Endothelial cell (in vitro differentiated cells): ENCODE measurements at places on chromosomes 13 and 19.

DNA sequence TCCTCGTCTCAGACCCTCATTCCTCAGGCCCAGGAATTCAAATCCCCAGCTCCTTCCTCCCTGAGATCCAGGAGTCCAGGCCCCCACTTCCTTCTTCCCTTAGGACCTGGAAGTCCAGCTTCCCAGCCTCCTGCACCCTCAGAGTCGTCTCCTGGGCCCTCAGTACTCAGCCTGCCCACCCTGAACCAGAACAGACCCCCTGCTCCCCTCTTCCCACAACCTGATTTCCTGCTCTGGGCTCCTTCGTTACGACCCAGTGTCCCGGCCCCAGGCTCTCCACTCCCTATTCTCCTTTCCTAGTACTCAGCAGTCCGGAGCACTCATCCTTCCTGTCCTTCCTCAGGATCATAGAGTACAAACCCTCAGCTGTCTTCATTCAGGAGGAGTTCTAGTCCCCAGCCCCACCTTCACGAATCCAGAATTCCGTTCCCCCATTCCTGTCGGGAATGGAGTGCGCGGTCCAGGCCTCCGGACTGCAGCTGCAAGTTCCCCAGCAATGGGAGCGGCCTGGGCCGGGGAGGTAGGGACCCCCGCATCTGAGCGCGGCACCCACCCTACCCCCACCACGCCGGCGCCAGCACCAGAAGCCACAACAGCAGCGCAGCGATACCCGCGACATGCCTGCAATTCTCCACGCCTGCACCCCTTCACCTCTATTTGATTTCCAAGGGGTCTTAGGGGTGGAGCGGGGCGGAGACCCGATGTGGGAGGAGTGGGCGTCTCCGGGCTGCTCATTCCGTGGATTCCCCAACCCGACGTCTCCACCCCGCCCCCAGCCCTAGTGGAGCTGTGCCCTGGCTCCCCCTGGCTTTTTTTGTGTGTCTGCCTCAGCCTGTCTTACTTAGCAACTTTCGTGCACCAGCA, 12.7 kb downstream of the EGLN2 start:
- DNase-seq: no peak

DNA sequence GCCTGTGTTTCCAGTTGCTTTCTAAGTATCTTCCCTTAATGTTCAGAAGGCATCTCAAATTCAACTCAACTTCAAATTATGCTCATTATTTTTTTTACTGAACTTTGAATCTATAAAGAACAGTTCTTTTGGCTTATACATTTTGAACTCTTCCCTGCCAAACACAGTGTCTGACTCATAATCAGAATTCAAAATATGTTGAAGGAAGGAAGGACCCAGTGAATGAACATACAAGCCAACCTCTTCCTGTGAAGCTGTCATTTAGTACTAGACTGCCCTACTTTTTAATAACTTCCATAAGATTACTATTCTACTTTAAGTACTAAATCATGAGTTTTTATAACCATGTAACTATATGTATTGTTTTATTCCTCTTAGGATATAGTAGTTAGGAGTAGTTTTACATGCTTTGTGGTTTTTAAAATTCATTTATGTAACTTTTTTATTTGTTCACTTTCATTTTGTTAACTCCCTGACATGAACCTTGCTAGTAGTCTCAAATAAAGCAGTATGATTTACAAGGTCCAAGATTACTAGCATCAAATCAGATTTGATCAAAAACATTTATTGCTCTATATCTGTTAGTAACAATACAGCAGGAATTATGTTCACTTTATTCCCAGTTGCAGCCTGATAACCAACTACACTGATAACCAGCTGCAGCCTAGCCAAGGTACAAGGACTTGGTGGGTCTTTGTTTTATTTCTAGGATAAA, 6.4 kb downstream of the NUDT15 start:
- no peak for DNase-seq

DNA sequence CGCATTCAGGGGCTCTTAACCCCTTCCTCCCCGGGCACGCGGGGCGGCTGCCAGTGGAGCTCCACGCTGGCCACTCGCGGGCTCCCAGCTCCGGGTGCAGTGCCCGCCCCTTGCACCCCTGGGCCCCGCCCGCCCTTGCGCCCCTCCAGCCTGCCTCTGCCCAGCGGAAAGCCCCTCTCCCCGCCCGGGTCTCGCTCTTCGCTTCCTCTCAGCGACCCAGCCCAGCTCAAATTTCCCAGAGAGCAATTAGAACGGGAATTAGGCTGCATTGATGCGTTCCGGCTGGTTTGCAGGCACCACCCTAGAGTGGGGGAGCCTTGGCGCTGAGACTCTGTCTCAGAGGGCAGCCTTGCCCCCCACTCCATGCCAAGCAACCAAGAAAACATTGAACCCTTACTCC, 1.8 kb upstream of the GSX1 start:
- no peak for DNase-seq

- DNase-seq: no peak
Observed at GRCh38 chr13:24006520-24007248, 109.4 kb upstream of the C1QTNF9B start.

GRCh38 chr13:69935043-69935442, 172.6 kb upstream of the ATXN8OS start:
- no peak for DNase-seq

GRCh38 chr13:40074338-40074737, 418.9 kb downstream of the COG6 start:
- no peak for DNase-seq

DNA sequence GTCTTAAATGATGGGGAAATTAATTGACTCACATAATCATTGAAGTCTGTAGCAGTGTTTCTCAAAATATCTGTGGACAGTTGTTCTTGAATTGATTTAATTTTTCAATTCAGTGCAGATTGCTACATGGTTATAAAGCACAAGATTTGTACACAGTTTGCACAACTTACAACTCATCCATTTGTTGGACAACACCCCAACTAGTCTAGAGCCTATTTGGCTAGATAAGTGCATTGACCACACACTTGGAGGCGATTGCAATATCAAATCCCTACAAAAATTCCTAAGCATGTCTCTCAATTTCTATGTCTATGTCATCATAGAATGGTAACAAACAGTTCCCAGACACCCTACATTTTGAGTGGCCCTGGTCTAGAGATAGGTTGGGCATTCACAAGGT, 48.0 kb upstream of the IPO5 start:
- no peak for DNase-seq

GRCh38 chr13:96223231-96223630, 133.3 kb downstream of the HS6ST3 start:
- no peak for DNase-seq

DNA sequence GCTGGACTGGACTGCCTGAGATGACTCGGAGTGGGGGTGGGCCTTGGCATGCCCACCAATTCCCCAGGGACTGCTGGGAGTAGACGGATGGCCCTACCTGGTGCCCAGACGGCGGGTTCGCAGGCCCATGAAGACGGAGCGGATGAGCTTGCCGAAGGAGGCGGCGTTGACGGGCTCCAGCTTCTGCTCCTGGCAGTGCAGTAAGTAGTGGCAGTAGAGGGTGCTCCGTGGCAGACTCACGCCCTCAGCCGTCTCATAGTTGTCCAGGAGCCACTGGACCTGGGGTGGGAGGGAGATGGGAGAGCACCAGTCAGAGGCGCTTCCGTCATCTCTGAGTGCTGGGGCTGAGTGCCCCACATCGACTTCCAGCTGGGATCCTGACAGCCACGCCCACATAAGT, 17.6 kb downstream of the DCAF15 start:
- no peak for DNase-seq

GRCh38 chr13:44373601-44374347, at the start of gene SERP2:
SERP2 (plus strand) TSS chr13:44373824; CDS start chr13:44374026, 202 bp downstream.
- DNase-seq: peak; percentile 18

DNA sequence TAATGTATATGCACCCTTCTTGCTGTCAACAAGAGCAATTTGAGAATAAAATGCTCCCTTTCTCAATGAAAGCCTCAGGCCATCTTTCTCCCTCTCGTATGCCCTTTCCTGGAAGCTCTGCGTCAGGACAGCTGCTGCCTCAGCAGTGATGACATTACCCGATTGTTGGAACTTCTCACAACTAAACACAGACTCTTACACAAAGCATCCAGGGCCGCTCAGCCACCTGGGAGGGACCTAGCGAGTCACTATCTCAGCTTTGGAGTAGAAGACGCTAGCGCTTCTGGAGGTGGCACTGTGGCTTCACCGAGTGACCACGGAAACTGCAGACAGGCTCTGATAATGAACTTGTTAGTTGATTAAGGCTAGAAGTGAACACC, 153.2 kb upstream of the SOX1 start:
- no peak for DNase-seq

GRCh38 chr19:57599377-57599760, 316 bp upstream of the ZNF530 start:
- DNase-seq: no peak

DNA sequence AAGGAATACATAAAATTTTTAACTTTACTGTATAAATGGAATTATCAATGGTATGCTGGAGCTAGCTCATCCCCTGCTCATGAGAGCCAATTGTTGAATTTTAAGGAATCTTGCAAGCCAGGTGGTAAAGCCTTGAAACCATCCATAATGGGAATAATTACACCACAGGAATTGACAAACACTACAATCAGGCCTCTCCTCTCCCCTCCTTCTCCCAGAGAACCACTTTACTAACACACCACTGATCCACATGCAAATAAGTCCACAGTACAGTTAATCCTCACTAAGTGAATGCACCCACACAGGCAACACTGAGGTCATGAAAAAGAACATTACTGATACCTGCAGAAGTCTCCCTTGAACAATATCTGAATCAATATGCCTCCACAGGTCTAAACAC, 140.5 kb downstream of the KLF12 start:
- DNase-seq: no peak

GRCh38 chr19:2144190-2144589, 7.2 kb downstream of the AP3D1 start:
- no peak for DNase-seq

DNA sequence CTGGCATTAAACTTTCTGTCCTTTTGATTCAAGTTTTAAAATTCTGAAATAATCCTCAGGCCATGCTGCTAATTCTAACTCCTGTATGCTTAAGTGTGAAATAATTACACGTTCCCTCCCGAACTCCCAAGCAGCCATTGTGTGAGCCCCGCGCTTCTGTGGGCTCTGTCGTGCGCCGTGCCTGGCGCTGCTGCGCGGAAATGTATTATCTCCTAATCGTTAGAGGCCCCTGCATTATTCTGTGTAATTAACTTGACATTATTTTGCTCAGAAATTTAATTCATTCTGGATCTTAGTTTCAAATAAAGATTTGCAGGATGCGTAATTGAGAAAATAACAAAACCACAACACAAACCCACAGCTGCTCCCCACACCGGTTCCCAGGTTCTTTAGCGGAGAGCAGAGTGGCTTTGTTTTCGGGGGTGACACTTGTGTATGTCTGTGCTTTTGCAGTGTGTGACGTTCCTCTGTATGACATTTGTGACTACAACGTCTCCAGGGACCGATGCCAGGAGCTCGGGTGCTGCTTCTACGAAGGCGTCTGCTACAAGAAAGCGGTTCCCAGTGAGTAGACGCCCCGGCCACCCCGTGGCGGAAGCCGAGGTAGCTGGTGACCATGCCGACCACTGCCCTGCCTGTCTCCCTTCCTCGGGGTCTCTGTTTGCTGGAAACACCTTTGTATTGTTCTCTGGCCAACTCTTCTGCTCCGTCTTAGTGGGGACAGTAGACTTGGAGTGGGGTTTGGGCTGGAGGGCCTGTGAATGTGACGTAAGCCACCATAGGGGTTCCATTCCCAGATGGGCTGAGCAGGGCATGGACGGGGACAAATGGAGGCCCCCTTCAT, 7.5 kb downstream of the TEX29 start:
- no peak for DNase-seq

DNA sequence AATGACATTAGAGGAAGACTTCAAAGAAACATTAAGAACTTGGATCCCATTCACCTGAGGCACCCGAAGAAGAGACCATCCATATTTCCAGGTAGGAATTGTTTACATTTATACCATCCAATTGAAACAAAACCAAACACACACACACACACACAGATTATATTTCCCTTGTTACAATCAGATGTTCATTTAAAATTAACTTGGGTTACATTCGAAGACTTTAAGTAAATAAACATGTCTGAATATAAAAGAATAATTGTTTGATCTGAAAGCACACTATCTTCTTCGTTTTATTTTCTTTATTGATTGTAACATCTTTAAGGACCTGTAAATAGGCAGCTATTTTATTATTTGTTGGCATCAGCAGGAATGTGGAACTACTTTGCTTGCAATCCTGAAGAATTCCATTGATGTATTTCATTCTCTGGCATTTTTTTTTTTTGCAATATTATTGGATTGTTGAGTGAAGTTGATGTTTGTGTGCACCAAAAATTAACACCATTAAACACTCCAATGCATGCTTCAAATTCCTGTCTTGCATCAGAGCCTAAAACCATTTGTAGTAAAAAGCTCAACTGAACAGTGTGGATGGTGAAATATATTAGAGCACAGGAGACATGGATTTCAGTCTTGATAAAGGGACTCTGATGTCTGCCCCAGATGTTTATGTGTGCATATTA, 85.3 kb upstream of the FRY start:
- DNase-seq: no peak

DNA sequence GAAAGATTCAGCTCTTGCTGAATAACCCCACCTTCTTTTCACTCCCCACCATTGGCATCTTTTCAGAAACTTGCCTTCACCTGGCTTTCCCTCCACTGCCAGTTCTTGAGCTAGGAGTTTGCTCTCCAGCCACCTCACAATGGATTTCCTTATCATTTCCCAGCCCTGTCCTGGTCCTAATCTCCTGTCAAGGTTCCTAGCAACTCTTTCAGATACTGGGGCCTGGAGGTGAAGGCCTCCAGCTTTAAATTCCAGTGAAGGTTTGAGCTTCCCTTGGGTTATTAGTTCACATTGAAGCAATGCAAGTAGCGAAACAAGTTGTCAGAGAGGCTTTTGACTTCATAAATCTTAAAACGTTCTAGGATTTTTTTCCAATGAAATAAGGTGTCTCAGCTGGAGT, 320.8 kb upstream of the MAB21L1 start:
- DNase-seq: no peak

- no peak for DNase-seq
Observed at GRCh38 chr19:23804676-23805075, 46.0 kb upstream of the ZNF681 start.

DNA sequence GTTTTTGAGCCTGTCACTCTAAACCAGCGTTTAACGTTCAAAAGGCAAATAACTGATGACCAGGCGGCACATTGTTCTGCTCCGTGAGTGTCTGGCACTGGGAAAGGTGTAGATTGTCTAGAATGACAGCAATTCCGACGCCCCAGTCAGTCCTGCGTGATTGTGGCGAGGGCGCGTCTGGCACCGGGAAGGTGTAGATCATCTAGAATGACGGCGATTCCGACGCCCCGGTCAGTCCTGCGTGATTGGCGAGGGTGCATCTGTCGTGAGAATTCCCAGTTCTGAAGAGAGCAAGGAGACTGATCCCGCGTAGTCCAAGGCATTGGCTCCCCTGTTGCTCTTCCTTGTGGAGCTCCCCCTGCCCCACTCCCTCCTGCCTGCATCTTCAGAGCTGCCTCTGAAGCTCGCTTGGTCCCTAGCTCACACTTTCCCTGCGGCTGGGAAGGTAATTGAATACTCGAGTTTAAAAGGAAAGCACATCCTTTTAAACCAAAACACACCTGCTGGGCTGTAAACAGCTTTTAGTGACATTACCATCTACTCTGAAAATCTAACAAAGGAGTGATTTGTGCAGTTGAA, 26.1 kb upstream of the NDUFS7 start:
- no peak for DNase-seq
